ENCODE measurements at places on chromosomes 2 and 18.

- DNase-seq = no peak
These were observed 122.5 kb downstream of the HDAC4 start for GRCh38 chr2:239278361-239278760.

- no peak for DNase-seq
These were observed 159.4 kb downstream of the PTPRM start for GRCh38 chr18:7726522-7726921.

DNA sequence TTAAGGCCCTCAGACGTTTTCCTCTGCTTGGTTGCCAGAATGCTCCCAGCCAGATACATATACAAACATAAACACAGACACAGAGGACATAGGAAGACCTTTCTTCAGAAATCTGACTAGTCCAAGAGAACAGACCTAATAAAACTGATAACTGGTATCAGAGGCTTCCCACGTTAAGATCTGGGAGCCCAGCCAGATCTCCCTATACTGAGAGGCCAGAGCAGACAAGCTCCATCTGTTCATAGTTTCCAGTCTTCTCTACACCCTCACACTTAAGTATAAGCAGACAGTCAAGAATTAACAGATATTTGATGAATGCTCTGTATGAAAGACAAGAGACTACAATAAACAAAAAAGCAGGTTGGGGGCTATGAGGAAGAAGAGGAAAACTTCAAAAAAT lies 240.5 kb upstream of the CHAC2 start:
- no peak for DNase-seq

- peak; percentile 75 for DNase-seq
These were observed 14.5 kb downstream of the PDCD1 start for GRCh38 chr2:241844066-241844728.

DNA sequence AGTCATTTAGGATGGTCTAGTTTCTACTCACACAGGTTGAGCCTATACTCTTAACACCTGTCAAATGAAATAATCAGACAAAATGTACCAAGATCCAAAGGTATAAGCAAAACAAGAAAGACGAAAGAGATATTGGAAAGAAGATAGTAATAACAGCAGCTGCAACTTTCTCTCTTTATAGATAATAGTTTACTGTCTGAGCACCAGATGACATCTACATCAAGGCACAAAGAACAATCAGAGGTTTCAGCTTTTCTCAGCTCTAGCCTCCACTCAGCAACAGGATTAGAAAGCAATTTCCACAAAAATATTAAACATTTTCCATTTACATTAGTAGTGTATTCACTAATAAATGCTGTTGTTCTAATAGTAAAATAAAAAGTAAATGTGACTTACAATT lies 66.3 kb downstream of the RTTN start:
- DNase-seq = no peak

GRCh38 chr18:59553273-59553870 lies 143.9 kb downstream of the CCBE1 start:
- DNase-seq = no peak

DNA sequence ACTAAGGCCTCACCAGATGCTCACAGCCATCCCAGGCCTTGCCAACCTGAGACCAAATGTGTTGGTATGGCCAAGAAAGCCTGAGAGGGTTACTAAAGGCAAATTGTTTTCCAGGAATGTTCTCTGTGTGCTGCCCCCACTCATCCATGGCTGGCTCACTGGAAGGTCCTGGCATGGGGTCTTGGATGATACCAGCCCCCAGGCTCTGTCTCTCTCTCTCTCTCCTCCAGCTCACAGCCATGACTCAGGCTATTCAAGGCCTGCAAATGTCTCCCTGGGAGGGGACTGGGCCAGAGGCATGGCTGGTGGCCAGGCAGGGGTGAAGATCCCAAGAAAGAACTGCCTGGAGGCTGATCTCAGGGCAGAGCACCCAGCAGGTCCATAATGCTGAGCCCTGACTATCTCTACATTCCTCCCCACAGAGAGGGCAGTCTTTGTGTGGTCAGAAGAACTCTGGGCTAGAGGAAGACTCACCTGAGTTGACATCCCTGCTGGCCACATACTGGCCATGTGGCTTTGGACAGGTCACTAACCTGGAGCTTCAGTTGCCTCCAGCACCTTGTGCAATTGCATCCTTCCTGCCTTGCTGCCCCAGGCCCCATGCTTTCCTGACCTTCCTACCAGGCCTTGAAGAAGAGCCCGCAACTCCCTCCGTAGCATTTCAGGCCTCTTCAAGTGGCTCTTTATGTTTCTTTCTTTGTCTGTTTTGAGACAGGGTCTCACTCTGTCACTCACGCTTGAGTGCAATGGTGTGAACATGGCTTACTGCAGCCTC lies 150.4 kb downstream of the ZFP36L2 start:
- no peak for DNase-seq

- DNase-seq = no peak
These were observed 600.8 kb downstream of the CPS1 start for GRCh38 chr2:211157211-211157610.

- DNase-seq = no peak
These were observed 1308.2 kb upstream of the NRXN1 start for GRCh38 chr2:52340171-52340570.

DNA sequence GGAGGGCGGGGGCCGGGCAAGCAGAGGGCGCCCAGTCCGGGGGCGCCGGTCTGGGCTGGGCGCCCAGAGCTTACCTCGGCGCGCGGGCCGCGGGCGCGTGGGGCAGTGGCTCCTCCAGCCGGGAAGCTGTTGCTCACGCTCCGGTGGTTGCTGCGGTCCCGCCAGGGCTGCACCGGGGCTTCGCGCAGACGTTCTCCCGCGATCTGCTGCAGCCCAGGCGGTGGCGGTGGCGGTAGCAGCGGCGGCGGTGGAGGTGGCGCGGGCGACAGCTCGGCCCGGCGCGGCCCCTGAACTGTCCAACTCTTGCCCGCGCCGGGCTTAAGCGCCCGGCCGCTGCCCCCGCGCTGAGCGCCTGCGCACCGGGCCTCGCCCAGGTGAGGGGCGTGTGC lies 391 bp downstream of the ZNF385B start:
- no peak for DNase-seq

GRCh38 chr2:128307595-128307994 lies 11.1 kb downstream of the HS6ST1 start:
- no peak for DNase-seq

DNA sequence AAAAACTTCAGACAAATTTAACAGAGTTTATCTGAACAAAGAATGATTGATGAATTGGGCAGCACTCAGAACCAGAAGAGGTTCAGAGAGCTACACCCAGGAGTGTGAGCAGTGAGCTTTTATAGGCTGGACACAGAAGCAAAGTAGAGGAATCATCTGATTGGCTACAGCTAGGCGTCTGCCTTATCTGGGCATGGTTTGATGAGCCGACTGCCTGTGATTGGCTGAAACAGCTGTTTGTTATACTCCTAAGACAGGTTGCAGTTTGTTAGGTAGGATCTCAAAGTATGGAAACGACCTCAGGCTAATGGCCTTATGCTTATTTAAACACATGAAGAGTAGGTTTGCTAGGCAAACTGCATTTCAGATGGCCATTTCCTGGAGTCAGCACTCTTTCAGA lies 188.9 kb downstream of the MYO1B start:
- no peak for DNase-seq

DNA sequence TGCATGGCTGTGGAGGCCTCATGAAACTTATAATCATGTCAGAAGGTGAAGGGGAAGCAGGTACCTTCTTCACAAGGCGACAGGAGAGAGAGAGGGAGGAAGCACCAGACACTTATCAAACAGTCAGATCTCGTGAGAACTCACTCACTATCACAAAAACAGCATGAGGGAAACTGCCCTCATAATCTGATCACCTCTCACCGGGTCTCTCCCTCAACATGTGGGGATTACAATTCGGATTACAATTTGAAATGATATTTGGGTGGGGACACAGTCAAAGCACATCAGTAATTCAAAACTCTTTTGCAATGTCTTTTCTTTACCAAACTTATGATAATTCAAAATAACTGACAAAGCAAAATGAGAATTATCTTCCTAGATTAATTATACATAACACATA lies 8.5 kb upstream of the CCDC68 start:
- DNase-seq = no peak

DNA sequence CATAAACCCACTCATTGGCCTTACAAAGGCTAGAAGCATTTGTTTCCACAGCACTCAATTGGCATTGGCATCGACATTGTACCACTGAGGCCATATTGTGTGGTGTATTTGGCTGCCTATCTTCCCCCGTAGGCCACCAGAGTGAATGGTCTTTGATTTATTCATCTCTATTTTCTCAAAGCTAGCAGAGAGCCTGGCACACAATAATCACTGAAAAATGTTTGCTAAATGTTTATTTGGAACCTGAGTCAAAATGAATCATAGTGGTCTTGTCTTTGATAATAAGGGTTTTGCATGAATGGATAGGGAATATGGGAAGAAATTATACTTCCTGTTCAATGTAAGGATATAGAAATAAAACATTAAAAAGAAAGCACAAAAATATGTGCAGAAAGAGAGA lies 107.3 kb upstream of the SLC8A1 start:
- no peak for DNase-seq

DNA sequence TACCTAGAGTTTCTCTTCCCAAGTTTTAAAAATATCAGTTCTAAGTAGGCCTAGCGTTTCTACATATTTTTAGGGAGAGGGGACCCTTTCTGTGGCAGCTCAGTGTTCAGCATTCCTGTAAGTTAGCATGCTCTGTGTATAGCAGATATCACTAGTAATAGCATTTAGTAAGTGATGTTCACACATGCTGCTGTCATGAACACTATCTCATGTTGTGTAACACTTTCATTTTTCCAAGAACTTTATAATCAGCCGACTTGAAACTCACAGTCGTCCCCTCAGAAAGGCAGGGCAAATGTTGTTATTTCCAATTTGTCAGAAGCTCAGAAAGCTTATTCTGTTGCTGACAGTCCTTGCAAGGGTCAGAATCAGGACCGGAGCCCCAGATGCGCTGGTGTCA lies 267.7 kb downstream of the ALPK2 start:
- DNase-seq = no peak

DNA sequence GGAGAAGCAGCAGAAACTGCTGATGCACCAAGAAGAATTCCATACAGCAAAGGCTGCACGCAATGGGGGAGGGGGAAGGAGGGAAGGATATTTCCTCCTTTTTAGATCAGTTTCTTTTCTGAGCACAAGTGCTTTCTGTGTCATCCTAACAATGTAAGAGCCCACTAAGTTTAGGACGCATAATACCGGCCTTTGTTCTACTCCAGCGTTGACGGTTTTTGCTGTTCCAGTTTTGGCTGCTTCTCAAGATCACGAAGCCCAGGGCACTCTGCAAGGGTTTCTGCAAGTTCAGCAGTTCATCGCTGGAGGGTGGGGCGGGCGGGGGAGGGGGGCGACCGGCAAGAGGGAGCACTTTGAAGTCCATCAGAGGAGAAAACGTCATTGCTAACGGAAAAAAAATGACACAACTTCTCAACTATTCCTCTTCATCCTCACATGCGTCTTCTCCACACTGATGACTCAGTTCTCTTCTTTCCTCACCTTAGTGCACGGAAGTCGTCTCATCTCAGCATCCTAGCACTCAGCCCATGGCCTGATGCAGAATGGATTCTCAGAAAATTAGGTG lies 8.7 kb downstream of the FAM178B start:
- no peak for DNase-seq

GRCh38 chr18:24130494-24130893 lies 8.4 kb upstream of the CABYR start:
- DNase-seq = no peak

DNA sequence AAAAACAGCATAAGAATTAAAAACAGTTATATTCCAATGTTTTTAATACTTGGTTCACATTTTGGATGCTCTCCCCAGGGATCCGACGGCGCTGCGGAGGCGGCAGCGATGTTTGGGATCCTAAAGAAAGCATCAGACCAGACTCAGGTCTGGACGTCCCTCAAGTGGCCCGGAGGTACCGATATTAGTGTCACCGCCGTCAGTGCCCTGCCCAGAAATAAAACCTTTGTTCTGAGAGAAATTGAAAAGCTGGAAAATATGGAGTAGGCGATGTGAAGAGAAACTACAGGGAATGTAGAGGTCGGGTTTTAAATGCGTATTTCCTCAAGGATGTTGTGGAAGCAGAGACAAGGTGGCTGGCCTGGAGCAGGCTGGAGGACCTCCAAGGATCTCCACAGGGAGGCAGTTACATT lies 683 bp upstream of the TBC1D8 start:
- DNase-seq = no peak

GRCh38 chr2:138223319-138223718 lies 259.0 kb downstream of the HNMT start:
- no peak for DNase-seq
